Cardiac muscle cell (in vitro differentiated cells and primary cell): ENCODE measurements at places on chromosomes 7 and 10. TPM values are rescaled to one million over a fixed set of nuclear protein-coding genes. Genes with fewer than 3 reads are reported as not detected.

Gene OR2A42
- total RNA-seq = not detected in 2 replicates

Gene INTS15
- total RNA-seq = 28.5 and 37.8 TPM in 2 replicates

Gene OR6B1
- total RNA-seq = not detected in 2 replicates

Gene OPN4
- 0.18 TPM in 1 of 2 replicates, not detected in the other for total RNA-seq

Gene SLC37A3
- total RNA-seq = 49.4 and 50.5 TPM in 2 replicates

Gene KEL
- 6.3 and 9.3 TPM in 2 replicates for total RNA-seq

DNA sequence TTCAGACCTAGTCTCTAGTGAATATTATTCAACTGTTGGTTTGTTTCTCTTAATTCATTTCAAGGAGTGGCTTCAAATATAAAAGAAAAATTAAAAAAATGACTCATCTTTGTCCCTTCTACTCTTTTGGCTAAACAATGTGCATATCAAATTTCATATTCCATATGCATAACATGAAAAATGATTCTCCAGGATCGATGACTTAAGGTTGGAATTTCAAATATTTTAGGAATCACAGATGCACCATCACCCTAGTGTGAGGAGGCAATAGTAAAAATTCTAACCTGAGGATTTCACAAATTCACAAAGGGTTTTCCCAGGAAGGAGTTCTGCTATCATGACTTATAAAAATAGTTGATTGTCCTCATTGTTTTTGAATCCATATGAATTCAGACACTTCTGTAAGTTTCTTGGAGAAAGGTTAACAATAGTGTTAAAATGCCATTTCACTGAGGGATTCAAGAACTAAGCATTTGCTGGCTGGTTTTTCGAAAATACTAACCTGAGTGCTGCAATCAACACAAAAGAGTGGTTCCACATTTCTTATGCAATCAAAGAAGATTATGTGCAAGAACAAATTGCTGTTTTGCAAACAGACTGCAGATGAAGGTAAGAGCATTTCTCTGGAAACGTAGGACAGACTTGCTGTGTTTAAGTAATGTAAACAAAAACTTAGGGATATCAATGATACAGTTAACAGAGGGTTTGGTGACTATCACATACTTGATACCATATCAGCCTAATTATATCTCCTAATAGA, 547.5 kb upstream of the LRRTM3 start:
- DNase-seq = no peak

DNA sequence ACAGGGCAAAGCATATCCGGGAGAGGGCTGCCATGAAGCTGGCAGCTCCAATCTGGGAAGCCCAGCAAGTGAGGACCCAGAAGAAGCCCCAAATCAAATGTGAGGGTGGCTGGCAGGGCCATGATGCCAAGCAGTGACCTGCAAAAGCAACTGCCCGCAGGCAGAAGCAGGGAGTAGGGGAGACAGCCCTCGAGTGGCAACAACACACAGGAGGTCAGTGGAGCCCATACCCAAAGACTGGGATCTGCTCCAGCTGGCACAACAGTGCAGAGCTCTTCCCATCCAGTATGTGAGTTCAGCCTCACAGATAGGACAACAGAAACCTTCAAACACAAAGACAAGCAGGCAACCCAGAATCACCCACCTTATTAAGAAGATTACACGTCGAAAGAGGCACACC, 45.0 kb downstream of the GRID1 start:
- no peak for DNase-seq

GRCh38 chr10:88028072-88028471, 164.6 kb downstream of the PTEN start:
- no peak for DNase-seq

DNA sequence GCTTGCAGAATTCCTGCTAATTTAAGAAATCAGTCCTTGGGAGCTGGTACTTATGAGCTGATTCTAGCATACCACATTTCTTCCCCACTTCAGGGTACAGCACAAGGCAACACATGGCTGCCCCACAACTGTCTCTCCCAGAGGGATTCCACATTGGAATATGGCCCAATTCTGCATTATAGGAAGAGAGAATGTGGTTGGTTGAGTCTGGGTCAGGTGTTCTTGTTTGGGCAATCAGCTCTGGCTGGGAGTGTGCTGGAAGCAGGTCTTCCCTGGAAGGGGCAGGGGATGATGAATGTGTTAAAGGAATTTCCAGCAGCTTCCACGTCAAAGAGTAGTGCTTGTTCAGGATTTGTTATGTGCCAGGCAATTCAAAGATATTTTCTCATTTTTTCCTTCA, 95.7 kb downstream of the BUB3 start:
- DNase-seq = peak; percentile 53

DNA sequence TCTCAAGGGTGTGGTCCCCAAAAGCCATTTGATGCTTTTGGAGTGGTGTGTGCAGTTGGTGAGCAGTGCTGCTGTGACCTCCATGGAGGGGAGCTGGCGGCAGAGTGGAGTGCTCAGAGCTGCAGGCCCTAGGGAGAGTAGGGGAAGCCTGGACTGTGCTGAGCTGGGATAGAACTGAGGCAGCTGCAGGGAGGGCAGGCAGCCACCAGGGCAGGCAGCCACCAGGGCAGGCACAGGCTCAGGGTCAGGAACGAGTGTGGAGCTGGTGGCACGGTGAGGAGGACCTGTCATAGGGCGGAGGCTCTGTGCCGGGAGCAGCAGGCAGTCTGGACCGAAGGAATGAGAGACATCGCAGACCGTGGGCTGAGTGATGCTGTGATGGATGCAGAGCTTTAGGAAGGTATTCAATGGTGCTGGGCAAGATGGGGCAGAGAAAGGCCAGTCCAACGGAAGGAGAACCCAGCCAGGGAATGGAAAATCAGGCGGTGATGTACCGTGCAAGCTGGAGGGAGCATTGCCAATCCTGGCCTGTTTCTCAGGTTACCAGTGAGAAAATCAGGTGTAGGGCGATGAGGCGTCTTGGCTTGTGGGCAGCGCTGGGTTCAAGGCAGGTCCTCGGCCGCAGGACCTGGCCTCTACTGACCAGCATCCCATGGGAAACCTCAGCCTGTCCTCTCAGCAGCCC, 152.6 kb downstream of the CAMK1D start:
- no peak for DNase-seq

GRCh38 chr10:114680543-114681117, 22.6 kb upstream of the ABLIM1 start:
- DNase-seq = no peak

DNA sequence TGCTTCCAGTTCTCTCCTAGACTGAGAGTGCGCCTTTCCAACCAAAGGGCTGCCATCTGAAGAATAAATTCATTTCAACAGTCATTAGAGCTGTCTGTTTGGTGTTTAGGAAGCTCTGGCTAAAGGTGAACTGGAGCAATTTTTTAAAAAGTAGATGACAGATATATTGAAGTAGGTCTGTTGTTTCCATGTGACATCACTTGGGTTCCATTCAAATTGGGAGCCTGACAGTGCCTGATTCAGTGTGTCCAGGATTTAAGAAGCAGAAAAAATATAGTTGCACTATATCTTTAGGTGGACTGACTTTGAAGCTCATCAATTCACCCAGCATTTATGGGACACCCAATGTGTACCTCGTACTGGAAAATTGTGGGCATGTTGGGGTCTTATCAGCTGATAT, 367.7 kb downstream of the BBS9 start:
- no peak for DNase-seq

GRCh38 chr10:77592946-77593636, 44.5 kb downstream of the KCNMA1 start:
- no peak for DNase-seq

GRCh38 chr10:123409426-123409825, 255.2 kb downstream of the BUB3 start:
- no peak for DNase-seq

DNA sequence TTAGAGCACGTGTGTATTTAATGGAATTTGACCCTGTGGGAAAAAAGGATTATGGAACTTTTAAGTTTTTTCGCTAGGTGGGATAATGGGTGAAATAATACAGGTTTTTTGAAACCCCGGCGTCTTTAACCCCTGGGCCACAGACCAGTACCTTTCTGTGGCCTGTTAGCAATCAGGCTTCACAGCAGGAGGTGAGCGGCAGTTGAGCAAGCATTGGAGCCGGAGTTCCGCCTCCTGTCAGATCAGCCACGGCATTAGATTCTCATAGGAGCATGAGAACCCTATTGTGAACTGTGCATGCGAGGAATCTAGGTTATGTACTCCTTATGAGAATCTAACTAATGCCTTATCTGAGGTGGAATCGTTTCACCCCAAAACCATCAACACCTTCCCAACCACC, 28.6 kb downstream of the WAC start:
- no peak for DNase-seq

- no peak for DNase-seq
These were observed 82.6 kb downstream of the UPF2 start for GRCh38 chr10:11959966-11960365.

GRCh38 chr10:30039567-30039966, 19.8 kb downstream of the JCAD start:
- no peak for DNase-seq

DNA sequence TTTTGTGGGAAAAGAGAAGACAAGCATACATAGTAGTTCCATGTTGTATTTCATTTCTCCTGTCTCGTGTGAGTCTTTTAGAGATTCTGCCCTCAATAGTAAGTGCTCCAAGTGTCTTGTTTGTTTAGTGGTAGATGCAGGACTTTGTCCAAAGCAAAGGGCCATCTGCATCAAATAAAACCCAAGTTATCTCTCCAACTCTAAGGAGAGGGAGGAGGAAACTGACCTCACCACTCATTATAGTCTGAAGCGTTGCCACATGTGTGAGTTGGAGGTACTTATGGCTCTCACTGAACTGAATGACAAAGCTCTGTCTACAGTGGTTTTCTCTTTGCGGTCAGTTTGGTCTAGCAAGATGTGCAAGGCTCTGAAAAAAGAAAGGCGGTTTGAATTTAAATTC, 272.6 kb downstream of the DOCK4 start:
- DNase-seq = no peak

DNA sequence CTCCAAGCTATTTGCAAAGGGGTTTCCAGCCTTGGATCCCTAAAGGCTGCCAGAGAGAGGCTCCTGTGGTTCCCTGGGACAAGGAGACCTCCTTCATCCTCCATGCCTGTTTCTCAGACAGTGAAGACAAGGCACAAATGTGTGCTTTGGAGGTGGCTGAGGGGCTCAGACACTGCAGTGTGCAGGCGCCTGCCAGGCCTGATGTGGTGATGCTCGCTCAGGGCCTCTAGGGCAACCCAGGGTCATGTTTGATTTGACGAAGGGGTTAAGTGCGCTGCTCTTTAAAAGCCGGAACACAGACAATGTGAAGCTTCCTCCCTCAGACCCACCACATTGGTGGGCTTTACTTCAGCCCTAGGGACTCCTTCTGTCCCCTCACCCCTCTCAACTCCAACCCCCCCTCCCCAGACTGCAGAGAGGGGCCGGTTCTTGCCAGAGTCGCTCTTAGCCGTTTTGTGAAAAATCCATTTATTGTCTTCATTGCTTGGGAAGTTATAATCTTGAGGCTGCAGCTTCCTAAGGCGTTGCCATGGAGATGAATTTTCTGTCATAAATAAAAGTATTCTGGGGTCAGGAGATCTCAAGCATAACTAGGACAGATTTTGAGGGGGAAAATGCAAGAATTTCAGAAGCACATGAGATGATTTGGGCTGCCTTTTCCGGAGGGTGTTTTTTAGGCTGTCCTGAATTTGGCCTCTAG, 35.8 kb downstream of the PDGFA start:
- DNase-seq = no peak

DNA sequence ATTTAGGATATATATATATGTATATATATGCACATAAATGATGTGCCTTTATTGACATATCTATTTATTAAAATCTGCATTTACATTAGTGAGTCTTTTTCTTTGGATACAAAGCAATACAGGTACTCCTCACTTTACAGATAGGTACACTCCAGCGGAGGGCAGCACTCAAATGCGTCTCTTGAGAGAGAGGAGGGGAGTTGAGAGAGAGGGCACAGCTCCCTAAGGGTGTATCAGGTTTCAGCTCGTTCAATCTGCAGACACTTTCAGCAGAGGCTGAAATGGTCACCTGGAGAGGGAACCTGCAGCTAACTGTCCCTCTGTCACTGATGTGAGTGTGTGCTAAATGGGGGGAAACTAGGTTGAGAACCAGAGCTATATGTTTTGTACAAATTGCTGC, 21.5 kb downstream of the C10orf53 start:
- DNase-seq = no peak
